ENCODE measurements at places on chromosomes 4 and X. TPM values are rescaled to one million over a fixed set of nuclear protein-coding genes. Genes with fewer than 3 reads are reported as not detected.

The SCML2 gene
- total RNA-seq = 2.2 TPM

GRCh38 chr4:179583221-179583620, 2141.0 kb upstream of the AGA start:
- DNase-seq = no peak
- no peak overlapping the region for H3K4me3 ChIP-seq
- H3K36me3 ChIP-seq = no peaks in the 10 kb centered on the region
- no peaks in the 10 kb centered on the region for H3K27me3 ChIP-seq
- H3K27ac ChIP-seq = no peak overlapping the region
- no peaks in the 10 kb centered on the region for H3K4me1 ChIP-seq

- H3K4me3 ChIP-seq = no peak overlapping the region
- no peak for DNase-seq
- H3K27me3 ChIP-seq = no peaks in the 10 kb centered on the region
Measured at GRCh38 chr4:85913931-85914694, 439.2 kb downstream of the ARHGAP24 start.

- no peaks in the 10 kb centered on the region for H3K4me1 ChIP-seq
- H3K27ac ChIP-seq = no peak overlapping the region
- no peak overlapping the region for H3K4me3 ChIP-seq
Measured at GRCh38 chr4:77176640-77177039, 19.6 kb downstream of the CCNG2 start.

DNA sequence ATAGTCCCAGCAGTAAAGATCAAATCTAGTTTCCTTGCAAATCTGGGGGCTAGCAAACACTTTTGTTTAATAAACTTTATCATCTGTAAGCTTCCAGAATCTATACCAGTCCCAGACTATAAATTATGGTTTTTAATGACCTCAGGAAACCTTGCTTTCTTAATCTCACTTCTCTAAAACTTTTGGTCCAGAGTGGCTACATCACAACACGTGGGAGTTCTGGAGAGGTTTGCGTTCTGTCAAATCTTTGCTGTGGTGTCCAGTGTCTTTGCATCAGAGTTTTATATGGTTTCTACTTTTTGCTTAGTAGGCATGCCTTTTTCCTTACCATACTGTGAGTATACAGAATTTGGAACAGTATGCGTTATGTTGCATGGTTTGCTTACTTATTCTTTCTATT, 193.9 kb downstream of the ANK2 start:
- peaks cover 5% of the 10 kb centered on the region for H3K27me3 ChIP-seq
- no peaks in the 10 kb centered on the region for H3K4me1 ChIP-seq
- no peak overlapping the region for H3K27ac ChIP-seq
- DNase-seq = no peak
- H3K36me3 ChIP-seq = no peaks in the 10 kb centered on the region
- H3K4me3 ChIP-seq = no peak overlapping the region

The GC gene
- not detected for total RNA-seq

The GAGE12E gene
- not detected for total RNA-seq

- H3K27me3 ChIP-seq = peaks cover 4% of the 10 kb centered on the region
- no peaks in the 10 kb centered on the region for H3K4me1 ChIP-seq
- H3K4me3 ChIP-seq = no peak overlapping the region
Measured at GRCh38 chr4:129218360-129218759, 122.4 kb downstream of the C4orf33 start.

GRCh38 chrX:114519524-114519923, 64.4 kb upstream of the HTR2C start:
- no peak overlapping the region for H3K27ac ChIP-seq
- no peaks in the 10 kb centered on the region for H3K4me1 ChIP-seq
- no peaks in the 10 kb centered on the region for H3K27me3 ChIP-seq
- DNase-seq = no peak

Data from activated CD8-positive, alpha-beta T cell treated with anti-CD3 and anti-CD28 coated beads, Interleukin-2, amount 10 ng/mL, durations not matched to agents 7 days and 5 days (primary cell).